ENCODE measurements at places on chromosomes 2 and 18.

GRCh38 chr2:23594460-23594825, 209.5 kb downstream of the KLHL29 start:
- DNase-seq = no peak

DNA sequence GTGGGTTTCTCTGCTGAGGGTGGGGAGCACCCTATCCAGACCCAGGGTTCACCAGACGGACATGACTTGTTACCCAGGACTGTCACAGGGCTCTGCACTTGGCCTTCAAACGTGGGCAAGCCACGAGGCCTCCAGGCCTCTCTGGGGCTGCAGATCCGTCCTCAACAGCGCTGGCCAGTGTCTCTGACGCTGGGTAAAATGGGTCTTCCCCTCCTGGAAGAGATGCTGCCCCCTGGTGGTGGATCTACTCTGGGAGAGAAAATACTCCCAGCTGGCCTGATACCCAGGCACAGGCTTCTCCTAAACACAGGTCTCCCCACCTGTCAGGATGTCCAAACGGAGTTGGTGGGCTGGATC, 3.7 kb downstream of the GPR17 start:
- DNase-seq = peak; percentile 80

- DNase-seq = no peak
These were observed 1.2 kb upstream of the AOX1 start for GRCh38 chr2:200584639-200585038.

DNA sequence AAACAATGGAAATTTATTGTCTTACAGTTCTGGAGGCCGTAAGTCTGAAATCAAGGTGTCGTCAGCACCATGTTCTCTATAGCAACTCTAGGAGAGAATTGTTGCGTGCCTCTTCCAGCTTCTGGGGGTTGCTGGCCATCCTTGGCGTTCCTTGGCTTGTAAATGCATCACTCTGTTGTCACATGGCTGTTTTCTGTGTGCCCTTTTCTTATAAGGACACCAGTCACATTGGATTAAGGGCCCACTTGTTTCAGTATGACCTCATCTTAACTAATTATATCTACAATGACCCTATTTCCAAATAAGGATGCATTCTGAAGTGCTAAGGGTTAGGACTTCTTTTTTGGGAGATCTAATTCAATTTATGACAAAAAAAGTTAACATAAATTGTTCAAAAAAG, 1.4 kb upstream of the PLEK start:
- no peak for DNase-seq

DNA sequence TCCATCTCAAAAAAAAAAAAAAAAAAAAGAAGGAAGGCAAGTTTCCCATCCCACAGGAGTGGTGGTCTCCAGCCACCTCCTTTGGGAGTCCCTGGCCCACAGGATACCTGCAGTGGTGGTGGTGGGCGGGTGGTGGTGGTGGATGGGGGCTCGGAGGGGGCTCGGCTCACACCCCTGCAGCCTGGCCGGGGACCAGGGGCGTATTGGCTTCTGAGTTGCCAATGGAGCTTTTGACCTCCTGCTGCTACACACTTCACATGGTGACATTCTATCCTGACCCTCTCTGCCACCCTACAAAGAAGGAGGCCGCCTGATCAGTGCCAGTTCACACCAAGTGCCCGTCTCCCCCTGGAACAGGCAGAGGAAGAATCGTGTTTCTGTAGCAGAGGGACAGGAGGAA, 119.6 kb downstream of the NFATC1 start:
- DNase-seq = no peak

DNA sequence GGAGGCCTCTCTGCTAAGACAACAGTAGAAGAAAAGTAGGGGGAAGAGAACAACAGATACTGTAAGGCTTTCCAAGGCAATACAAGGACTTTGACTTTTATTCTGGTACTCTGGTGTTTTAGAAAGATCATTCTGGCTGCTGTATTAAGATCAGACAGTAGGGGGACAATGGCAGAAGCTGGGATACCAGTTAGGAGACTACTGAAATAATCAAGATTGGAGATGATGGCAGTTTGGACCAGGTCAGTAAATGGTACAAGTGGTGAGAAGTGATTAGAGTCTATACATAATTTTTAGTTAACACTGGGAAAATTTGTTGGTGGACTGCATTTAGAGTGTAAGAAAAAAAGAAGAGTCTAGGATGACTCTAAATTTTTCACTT, 139.7 kb downstream of the ROCK1 start:
- DNase-seq = peak; percentile 5

- no peak for DNase-seq
These were observed 15.8 kb upstream of the KDSR start for GRCh38 chr18:63382843-63383242.

- DNase-seq = peak; percentile 13
These were observed 765 bp upstream of the DIPK1C start for GRCh38 chr18:74457725-74458421.

- peak; percentile 77 for DNase-seq
These were observed 120.9 kb upstream of the COL3A1 start for GRCh38 chr2:188853307-188853706.

DNA sequence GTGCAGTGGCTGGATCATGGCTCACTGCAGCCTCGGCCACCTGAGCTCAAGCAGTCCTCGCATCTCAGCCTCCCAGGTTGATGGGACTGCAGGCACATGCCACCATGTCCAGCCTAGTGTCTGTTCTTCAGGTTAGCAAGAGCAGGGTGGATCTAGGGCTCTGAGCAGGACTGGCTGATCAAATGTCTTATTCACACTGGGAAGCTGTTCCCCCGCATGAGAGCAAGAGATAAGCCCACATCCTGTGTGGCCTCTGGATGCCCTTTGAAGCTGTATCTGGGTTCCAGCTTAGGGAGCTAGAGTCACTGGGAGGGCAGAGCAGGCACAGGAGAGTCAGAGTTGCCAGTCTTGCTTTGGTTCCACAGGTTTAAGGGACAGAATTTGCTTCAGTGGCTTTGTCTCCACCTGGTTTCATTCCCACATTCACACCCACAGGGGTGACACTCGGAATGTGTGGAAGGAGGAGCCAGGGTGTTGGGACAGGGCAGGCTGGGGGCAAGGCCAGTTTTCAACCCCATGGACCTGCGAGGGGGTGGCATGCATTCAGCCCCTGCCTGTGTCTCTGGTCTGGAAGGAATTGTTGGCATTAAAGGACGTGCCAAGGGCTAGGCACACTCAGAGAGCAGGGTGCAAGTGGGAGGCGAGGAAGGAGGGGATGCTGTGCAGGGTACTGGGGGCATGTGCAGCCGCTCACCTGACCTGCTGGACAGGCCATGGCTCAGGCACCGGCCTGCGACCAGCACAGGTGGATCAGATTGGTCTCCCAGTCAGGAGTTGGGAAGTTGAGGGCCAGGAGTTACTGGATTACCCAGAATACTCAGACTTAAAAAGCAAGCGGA, 24.5 kb downstream of the PTPN18 start:
- DNase-seq = no peak

DNA sequence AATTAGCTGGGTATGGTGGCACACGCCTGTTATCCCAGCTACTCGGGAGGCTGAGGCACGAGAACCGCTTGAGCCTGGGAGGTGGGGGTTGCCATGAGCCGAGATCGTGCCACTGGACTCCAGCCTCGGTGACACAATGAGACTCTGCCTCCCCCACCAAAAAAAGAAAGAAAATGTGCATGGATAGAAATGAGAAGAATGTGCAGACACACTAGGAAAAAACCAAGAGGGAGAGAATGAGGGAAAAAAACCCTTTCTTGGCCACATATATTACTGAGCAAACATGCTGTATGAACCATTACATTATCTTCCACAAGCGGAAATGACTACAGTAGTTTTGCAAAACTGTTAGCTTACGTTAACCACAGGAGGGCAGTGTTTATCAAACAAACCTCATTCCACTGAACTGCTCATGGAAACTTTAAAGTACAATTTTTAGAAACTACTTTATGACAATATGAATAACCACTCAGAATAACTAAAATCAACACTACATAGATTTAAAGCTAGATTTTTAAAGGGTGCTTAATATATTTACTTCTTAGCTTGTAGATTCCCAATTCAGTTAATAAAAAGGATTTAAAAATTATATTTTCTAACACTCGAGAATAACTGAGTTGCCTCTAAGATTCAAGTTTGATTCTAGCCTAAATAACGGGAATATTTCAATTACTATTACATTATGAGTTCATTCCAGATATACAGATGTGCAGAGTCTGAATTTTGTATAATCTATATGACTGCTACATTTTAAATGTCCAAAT, 26.4 kb downstream of the ASXL2 start:
- peak; percentile 68 for DNase-seq

- no peak for DNase-seq
These were observed 115.9 kb upstream of the EPAS1 start for GRCh38 chr2:46181306-46181705.

Measured in muscle of back (tissue), 13 donors.